ENCODE measurements at places on chromosomes 7 and 10.

DNA sequence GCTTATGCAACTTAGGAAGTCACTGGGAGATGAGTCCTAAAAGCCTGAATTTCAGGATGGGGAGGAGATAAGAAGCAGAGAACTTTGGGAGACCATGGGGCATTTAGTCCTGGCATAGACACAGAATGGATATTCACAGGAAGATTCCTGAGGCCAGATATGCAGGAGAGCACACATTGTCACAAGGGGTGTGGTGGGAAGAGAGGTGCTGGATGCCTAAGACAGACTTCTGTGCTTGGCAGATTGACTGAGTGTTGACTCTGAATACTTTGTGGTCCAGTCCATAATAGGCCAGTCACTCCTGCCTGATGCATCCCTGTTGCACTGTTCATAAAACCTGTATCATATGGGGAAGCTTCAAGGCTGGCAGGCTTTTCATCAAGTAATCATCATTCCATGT is 18.5 kb downstream of the SRI start:
- DNase-seq: no peak

DNA sequence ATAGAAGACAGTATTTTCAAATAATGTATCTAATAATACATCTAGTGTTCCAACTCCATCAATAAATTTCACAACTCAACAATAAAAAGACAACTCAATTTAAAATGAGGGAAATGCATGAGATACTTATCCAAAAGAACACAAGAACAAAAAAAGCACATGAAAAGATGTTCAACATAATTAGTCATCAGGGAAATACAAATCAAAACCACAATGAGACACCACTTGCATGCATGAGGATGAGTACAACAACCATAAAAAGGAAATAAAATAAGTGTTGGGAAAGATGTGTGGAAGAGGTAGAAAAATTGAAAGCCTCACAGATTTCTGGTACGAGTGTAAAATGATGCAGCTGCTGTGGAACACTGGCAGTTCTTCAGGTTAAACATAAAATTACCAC is 111.6 kb upstream of the PTPRZ1 start:
- no peak for DNase-seq

- no peak for DNase-seq
Measured at GRCh38 chr10:106479636-106480035, 684.9 kb downstream of the SORCS1 start.

DNA sequence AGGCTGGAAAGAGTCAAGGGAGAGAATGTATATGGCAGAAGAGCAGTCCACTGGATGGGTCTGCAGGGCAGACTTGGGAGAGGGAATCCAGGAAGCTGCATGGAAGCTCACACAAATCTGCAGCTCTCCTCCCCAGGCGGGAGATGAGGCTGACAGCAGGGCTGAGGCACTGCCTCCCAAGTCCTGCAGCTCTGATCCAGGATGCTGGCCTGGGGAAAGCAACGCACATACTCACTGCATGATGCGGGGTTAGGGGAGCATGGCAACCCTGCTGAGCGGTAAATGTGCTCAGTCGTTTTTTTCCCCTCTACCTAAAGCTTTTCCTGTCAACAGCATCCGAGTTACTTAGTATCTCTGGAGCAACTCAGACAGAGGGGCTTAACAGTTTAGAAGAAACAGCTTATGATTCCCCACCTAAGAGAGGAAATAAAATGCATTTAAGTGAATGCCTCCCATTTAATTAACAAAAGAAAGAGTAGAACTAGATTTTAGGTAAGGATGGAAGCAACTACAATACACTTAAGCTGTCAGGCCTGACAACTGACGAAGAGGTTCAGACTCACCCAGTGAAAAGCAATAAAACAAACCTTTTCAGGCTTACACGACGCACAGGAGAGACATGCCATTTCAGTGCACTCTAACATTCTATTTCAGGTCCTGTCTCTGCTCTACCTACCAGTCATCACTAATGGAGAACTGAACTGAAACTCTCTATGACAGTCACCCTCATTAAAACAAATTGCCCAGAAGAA is 37.0 kb downstream of the CHCHD3 start:
- DNase-seq: no peak

GRCh38 chr7:96287559-96287958 is 34.3 kb downstream of the SLC25A13 start:
- DNase-seq: no peak

- no peak for DNase-seq
Measured at GRCh38 chr10:7767209-7767608, 20.6 kb downstream of the KIN start.

DNA sequence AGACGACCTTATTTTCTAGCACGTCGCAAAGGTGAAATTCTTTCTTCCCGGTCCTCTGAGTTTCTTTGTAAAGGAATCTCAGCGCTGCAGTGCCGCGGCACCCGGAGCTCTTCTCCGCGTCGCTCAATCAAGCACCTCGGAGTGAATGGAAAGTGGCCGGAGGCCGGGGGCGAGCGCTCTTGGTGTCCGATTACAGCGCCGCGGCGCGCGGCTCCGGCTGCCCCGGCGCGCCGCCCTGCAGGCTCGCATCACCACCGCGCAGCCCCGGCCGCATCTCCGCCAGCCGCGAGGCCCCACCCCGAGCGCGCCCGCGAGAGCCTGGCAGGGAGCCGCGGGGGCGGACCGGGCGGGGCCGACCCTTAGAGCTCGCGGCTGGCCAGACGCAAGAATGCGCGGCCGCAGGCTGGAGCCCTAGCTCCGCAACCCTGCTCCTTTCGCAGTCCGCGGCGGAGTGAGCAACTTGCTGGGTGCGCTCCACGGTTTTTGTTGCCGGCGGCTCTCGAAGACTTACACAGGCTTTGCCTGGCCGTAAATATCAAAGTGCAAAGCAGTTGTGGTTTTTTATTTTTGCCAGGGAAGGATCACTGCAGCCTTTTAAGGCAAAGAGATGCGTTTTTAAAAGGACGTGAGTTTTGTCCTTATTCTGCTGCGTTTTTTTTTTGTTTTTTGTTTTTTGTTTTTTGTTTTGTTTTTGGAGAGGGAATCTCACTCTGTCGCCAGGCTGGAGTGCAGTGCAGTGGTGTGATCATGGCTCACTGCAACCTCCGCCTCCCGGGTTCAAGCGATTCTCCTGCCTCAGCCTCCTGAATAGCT is at the start of gene SEMA3C:
TSS of gene SEMA3C (minus strand) at position 143 of the 813 bp plus-strand sequence. CDS start 2,270 bp downstream, outside the sequence.
- DNase-seq: no peak
